GM23338 (cell line): ENCODE measurements at places on chromosomes 1 and 21.

DNA sequence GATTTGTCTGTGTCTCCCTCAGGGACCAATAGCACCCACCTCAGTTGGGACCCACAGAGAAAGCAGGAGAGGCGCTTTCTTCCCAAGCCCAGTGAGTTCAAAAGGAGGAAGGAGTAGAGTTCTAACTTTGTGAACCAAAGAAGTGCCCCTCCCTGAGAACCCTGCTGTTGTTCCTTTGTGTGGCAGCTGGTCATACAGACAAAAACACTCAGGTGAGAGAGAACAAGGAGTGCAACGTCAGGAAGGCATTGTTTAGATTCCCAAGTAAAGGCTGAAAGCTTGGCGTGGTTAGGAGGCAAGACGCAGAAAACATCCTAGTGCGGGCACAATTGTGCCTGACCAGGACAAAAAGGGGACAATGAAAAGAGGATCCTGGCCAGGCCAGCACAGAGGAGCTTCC, 654.6 kb downstream of the KIF26B start:
- peak; percentile 43 for DNase-seq

DNA sequence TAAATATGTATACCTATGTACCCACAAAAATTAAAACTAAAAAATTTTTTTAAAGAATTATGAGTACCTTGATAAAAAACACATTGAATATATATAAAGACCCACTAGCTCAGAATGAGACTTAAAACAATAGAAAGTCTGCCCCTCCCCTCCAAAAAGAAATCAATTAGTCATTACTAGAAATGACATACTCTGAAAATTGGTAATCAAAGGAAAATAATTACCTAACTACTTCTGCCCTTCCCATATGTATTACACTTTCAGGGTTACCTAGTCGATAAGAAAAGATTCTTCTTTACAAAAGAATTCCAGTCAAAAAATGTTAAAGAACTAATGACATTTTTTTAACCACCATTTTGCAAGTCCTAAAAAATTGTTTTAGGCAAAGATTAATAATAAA, 34.7 kb downstream of the VAV3 start:
- DNase-seq: no peak

GRCh38 chr1:20358761-20359263, 68.1 kb downstream of the VWA5B1 start:
- DNase-seq: no peak

DNA sequence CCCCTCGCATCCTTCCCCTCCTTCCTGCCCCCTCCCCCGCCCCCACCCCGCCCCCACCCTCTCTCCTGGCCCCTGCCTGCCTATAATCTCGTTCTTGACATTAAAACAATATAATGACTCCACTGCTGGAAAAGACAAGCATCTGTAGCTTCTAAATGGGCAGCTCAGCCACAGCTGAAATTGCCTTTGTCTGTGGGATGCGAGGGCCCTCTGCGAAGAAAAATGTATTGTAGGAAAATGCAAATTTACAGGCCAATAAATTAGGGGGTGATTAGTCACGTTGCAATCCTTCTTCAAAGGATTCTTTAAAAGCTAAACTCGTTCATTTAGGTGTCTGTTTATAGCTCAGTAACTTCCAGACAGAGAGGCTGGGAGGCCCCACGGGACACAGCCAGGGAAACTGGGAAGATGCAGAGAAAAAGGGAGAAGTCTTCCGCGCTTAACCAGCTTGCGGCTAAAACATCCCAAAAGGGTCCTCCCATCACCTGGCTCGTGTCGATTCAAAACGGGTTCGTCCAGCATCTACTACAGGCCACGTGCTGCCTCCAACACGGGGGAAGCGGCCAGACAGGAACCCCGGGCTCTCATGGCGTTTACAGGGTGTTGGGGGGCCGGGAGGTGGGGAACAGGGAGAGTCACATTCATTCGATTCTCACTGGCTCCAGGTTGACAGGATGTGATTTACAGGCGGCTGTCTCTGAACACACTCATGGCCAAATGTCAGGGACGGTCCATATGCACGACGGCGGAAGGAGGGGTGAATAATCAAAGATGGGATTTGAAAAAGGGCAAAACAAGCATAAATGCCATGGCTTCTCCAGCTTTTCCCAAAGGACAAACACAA, 100.5 kb upstream of the ZBTB40 start:
- DNase-seq: peak; percentile 47

GRCh38 chr1:87051965-87052364, 137.5 kb downstream of the HS2ST1 start:
- no peak for DNase-seq

DNA sequence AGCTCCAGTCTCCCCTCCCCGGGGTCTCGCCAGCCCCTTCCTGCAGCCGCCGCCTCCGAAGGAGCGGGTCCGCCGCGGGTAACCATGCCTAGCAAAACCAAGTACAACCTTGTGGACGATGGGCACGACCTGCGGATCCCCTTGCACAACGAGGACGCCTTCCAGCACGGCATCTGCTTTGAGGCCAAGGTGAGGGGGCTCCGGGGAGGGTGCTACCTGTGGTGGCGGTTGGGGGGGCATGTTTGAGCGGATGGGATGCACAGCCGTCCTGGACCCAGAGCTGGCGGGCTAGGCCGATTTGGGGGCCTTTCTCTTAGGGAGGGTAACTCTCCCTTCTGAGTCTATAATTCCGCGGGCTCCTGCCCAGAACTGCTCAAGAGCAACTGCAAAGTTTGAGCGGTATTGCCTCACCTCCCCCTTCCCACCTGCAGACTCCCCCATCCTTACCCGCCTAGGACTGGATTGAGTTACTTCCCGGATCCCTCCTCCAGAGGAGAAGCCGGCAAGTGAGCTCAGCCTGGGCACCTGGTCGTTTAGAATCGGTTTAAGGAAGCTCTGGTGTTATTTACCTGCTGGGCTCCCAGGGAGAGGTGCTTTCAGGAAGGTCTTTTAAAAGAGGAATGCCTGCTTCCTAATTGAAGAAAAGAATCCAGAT, 730 bp downstream of the NOS1AP start:
- peak; percentile 81 for DNase-seq

GRCh38 chr1:205668951-205669340, 11.4 kb downstream of the SLC45A3 start:
- no peak for DNase-seq

- no peak for DNase-seq
Measured at GRCh38 chr1:119079881-119080280, 60.6 kb downstream of the WARS2 start.

DNA sequence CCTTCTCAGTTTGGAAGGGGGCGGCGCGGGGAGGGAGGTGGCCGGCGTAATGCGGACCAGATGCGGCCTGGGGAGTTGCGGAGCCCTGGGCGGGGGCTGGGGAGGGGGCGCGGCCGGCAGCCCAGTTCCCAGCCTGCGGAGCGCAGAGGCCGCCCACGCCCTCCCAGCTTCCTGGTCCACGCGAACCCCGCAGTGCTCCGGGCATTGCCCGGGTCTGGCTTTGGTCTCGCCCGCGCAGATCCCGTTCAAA, 695 bp downstream of the DMBX1 start:
- DNase-seq: peak; percentile 58

GRCh38 chr1:64925594-64925993, 40.8 kb downstream of the JAK1 start:
- DNase-seq: no peak

GRCh38 chr21:45210461-45210983, 77.2 kb downstream of the POFUT2 start:
- no peak for DNase-seq

DNA sequence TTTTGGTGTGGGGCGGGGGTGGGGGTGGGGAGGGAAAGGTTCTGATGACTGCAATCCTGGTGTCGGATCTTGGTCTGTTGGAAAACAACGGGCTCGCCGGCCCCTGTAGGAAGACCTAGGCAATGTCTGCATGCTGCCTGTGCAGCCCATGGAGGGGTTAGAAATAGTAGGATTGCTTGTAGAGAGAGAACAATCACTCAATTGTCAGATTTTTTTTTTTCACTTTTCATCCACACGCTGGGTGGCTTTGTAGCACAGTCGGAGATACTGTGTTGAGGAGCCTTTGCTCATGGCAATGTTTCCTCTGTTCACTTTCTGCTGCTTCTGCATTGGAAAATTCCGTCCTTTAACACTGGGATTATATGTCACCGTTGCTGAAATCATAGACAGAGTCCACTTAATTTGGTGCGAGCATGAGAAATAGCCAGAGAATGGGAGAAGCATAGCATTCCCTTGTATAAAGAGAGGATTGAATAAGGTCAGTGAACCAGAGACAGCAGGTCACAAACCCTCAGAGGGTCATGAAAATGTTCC, 107.5 kb downstream of the MRPS6 start:
- peak; percentile 36 for DNase-seq

- DNase-seq: no peak
Measured at GRCh38 chr1:41411229-41411628, 50.0 kb downstream of the FOXO6 start.

DNA sequence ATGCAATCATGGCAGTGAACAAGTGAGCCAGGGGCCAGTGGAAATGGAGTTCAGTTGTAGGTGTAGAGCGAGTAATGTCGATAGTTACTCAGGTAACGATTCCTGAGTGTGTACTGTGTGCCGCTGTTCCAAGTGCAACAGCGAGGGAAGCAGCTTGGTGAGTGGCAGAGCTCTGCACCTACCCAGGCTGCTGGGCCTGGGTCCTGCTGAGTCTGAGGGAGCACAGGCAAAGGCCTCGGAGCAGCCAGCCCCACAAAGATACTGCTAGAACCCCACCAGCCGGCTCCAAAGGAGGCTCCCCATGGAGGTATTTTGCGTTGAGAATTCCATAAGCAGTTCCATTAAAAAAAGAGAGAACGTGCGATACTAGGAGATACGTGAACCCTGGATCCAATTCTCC, 23.2 kb downstream of the PARP1 start:
- no peak for DNase-seq

DNA sequence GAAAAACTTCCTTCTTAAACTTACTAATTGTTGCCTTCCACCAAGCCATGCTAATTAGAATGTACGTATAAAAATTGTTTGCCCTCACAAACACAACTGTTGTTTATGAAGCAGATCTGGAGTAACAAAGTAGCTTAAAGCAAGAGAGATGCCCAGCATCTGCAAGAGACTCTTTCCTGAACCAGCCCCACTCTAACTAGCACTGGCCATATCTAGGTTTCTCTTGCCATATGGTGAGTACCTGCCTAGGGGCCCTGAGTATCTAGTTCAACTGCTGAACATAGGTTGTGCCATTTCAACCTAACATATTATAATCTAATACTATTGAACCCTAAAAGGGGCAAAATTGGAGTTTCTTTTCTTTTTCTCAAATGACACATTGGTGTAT, 883.4 kb upstream of the B3GALT2 start:
- no peak for DNase-seq

DNA sequence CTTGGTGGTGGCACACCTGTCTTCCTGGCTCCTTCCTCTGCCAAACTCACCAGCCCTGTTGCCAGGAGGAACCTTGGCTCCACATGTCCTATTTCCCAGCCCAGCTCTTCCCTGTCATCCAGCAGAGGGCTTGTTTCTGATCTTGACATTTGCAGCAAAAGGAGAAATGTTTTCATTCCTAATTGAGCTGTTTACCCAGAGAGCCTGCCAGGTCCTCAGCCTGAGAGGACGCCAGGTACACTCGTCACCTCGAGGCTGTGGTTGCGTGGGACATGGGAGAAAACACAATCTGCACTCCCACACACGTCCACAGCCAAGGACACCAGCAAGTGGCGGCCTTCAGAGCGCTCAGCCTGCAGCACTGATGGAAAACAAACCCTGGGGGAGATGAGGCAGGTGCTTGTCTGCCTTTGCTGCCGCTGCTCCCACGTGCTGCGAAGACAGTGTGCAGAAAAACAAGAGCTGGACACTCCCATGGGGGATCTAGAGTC, 132.8 kb upstream of the CD34 start:
- DNase-seq: no peak

- no peak for DNase-seq
Measured at GRCh38 chr1:174364996-174365736, 82.6 kb upstream of the GPR52 start.

- no peak for DNase-seq
Measured at GRCh38 chr21:45636951-45637646, 6.4 kb upstream of the PCBP3 start.
